ENCODE measurements at places on chromosomes 2 and 18.

- DNase-seq, result no peak
Observed at GRCh38 chr2:150916467-150917396, 344.9 kb downstream of the RBM43 start.

DNA sequence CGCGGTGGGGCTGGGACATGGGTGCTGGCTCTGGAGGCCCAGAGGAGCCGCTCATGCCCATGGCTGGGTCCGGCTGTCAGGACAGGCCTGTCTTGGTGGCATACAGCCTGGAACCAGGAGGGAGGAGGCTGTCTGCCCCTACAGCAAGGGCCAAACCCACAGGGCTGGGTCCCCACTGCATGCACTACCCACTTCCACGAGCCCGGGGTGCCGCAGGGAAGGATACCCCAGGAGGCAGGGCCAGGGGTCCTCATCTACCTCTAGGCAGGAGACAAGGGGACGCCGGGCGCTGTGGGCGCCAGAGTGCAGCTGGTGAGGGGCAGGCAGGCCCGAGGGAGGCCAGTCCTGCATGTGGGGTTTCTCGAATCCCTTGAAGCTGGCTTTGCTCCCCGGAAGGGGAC, 95.1 kb upstream of the GPC1 start:
- DNase-seq, result no peak

GRCh38 chr2:105872142-105872728, 127.5 kb downstream of the NCK2 start:
- DNase-seq, result no peak

DNA sequence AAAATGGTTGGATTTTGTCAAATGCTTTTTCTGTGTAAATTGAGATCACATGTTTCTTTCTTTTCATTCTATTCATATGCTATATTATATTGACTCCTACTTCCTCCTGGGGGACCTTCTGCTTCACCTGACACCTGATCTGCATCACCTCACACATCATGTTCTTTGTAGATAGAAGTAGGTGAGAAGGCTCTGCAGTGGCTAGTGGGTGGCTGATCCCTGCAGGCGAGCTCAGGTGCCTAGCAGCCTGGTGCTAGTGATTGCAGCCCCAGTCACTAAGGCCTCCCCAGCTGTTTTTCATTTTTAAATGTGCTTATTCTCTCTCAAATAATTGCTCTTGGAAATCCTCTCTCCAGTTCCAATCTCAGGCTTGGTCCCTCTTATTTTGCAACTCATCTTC, 33.6 kb downstream of the MC4R start:
- no peak for DNase-seq

DNA sequence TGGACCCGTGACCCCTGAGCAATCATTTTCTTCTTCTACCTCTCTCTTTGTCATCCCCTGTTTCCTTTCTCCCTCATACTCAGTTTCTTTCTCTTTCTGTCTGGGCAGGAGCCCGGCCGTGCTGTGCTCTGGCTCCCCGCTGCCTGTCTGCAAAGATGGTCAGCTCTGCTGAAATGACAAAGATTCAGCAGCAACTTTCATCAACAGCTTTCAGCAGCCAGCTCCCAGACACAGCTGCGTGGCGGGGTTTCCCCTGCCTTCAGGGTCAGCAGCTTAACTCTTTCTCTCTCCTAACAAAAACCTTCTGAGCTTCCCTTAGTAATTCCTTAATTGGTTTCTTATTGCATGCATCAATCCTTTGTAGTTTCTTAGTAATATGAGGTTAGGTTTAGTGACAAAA, 1234.4 kb downstream of the CNTNAP5 start:
- no peak for DNase-seq

- DNase-seq, result no peak
Observed at GRCh38 chr2:240498171-240498957, 59.4 kb downstream of the ANKMY1 start.

DNA sequence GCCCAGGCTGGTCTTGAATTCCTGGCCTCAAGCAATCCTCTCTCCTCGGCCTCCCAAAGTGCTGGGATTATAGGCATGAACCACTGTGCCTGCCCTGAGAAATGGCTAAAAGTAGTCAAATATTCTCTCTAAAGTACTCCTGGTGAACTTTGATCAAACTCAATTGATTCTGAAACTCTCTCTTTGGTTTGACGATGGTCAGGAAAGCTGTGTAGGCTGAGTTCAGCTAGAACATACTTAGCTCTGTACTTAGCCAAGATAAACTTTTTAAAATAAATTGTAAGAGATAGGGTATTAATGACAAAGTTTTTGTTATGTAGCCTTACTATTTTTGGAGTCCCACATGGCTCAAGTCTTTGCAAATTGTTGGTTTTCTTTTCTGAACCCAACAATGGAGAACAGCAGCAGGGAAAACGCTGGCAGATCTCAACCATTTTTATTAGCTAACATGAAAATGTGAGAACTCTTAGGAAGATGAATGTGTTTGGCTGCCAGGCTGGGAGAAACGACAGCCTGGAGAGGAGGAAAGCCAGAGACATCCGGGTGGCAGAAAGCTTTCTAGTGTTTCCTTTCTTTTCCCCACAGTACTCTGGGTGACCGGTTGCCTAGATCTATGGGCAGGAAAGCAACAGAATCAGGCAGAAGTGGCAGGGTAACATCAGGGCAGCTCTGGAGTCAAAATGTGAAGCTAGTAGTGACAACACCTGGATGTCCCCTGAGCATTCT, 193.0 kb upstream of the LHCGR start:
- DNase-seq, result no peak

DNA sequence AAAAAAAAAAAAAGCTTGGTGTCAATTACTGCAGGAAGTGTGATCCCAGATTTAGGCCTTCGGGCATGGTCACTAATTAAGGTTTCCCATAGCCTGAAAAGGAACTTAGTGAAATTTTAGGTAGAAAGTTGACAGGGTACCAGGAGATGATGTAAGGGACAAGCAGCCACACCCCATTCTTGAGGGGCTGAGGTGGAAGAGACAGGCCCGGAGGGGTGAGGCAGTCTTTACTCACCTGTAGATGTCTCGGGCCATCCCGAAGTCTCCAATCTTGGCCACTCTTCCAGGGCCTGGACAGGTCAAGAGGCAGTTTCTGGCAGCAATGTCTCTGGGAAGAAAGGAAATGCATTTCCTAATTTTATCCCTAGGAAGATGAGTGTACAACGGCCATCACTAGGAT, 94.3 kb downstream of the CLIP4 start:
- DNase-seq, result no peak

- no peak for DNase-seq
Observed at GRCh38 chr2:144822966-144823365, 303.0 kb upstream of the ZEB2 start.

DNA sequence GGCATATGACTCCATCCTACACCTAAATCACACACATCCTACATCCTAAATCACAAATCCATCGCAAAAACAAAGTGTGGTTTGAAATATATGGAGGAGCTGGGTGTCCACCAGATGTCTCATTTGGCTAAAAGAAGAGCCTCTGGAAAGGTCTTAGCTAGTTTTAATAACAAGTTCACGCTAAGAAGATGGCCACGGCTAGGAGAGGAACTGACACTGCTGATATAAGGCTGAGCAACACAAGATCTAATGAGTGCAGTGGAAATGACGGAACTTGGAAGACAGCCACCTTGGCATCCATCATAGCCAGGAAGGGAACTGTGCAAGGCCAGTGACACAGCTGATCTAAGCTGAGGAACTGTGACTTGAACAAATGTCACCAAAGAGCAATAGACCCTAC, 60.0 kb upstream of the AGAP1 start:
- DNase-seq, result no peak

GRCh38 chr2:46365913-46366667, 68.9 kb downstream of the EPAS1 start:
- DNase-seq, result no peak

DNA sequence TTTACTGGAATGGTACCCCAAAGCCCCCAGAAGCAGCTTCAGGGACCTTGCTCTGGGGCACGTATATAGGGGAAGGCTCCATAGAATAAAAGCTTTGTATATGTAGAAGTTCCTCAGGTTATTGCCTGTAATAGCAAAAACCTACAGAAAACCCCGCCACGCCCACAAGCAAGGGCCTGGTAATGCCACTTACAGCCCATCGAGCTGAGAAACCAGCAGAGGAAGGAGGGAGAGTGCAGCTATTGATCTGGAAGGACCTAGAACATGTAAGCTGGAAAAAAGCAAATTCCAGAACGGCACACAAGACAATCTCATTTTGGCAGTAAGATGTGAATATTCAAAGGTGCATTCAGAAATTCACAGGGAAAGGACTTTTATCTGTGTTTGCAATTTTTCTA, 15.8 kb downstream of the HS1BP3 start:
- no peak for DNase-seq

DNA sequence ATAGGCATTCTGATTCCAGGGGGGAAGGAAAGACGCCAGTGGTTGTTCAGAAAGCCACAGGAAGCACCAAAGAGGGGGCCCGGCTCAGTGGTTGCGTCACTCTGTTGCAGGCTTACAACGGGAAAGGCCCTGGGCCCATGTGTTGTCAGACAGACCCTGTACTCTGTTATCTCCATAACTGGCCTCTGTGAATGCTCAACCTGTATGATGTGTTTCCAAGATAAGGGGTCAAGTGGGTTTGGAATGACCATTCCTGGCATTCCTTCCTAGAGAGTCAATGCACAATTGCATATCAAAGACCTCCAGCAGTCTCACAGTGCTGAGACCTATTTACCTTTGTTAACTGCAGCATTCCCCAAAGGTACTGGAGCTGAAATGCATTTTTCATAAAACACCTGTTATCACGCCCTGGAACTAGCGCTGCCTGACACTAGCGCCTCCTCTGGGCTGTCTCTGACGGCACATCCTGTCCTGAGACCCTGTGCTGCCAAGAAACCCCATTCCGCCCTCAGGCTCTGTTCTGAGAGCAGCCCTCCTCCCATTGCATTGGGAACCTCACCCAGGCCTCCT, 13.2 kb upstream of the LRRFIP1 start:
- no peak for DNase-seq

DNA sequence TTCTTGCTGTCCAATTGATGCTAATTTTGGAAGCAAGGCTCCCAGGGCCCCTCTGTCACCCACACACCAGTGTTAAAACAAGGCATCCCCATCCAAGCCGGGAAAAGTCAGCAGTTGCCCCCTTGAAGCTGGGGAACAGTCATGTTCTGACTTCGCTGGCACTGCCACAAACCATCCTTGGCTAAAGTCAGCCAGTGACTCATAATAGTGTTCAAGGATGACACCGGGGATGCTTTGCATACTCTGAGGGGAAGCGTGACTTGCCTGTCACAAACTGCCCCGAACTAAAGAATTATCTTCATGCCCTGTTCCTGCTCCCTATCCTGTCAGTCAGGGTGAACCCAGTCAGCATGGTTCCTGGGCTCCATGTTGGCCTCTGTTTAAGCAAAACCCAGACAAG, 37.0 kb downstream of the TGFA start:
- peak; percentile 4 for DNase-seq

- no peak for DNase-seq
Observed at GRCh38 chr18:56516789-56517188, 121.6 kb downstream of the TXNL1 start.

DNA sequence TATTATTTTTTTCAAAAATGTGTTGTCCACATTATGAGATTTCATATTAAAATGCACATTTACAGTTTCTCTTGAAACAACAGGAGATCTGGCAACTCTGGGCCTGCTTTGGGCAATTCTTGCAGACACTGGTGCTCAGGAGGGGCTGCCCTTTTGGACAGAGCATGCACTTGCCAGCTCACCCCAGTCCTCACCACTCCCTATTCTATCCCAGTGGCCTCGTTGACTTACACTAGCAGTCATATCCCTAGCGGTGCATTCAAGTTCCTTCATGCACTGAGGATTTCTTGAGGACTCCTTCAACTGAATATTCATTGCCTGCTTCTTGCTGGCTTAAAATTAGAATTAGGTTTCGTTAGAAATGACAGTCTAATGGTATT, 87.9 kb upstream of the FHL2 start:
- DNase-seq, result no peak

Measured in stimulated activated effector memory CD8-positive, alpha-beta T cell treated with anti-CD3 and anti-CD28 coated beads, Interleukin-12 subunit alpha, Interleukin-12 subunit beta, amount 100 ng/mL, for 72 hours (primary cell).